Caco-2 (cell line): ENCODE measurements at places on chromosomes 11 and 22. TPM values are rescaled to one million over a fixed set of nuclear protein-coding genes. Genes with fewer than 3 reads are reported as not detected.

GRCh38 chr11:104443387-104443786, 279.4 kb upstream of the PDGFD start:
- no peak for DNase-seq

- no peak for DNase-seq
These were observed 25.5 kb downstream of the RTN4R start for GRCh38 chr22:20242393-20243175.

DNA sequence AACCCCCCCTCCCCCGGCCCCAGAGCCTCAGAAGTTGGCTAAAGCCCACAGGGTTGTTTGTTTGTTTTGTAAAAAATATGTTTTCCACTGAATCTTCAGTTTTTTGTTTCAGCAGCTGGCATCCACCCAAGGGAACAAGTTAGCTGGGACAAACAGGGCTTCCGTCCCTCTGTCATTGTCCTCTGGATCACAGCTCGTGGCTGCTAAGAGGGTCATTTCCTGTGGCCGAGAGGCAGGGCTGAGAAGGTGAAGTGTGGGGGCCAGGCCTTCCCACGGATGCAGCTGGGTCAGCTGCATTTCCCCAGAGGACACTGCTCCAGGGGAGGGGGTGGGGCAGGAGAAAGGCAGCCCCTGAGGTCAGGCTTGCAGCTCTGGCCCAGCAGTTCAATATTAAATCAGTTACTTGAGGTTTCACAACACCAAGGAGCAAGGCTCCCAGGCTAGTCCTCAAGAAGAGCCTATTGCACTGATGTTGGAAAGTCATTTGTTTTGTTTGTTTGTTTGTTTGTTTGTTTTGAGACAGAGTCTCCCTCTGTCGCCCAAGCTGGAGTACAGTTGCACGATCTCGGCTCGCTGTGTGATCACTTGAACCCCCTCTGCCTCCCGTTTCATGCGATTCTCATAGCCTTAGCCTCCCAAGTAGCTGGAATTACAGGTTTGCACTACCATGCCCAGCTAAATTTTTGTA, 34.4 kb upstream of the SMTN start:
- no peak for DNase-seq

DNA sequence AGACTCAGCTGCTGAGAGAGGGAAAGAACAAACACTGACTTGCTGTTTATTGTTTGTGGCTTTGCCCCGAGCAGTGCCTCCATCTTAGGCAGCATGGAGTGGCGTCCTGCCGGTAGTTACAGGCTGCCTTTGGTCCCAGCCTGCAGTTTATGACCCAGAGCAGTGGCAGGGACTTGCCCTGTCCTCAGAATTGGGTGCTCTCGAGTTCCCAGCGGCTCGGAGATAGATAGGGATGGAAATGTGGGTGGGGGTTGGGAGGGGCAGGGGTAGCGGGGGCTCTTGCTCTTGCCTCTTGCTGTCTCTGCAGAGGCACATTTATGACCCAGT, 3.1 kb downstream of the ALX4 start:
- DNase-seq, result no peak

Gene MMP13
- total RNA-seq, result not detected in 2 replicates
